ENCODE measurements at places on chromosomes 12 and 14.
A peak's percentile ranks its signal among the peaks of the same experiment; 100 is the strongest.

DNA sequence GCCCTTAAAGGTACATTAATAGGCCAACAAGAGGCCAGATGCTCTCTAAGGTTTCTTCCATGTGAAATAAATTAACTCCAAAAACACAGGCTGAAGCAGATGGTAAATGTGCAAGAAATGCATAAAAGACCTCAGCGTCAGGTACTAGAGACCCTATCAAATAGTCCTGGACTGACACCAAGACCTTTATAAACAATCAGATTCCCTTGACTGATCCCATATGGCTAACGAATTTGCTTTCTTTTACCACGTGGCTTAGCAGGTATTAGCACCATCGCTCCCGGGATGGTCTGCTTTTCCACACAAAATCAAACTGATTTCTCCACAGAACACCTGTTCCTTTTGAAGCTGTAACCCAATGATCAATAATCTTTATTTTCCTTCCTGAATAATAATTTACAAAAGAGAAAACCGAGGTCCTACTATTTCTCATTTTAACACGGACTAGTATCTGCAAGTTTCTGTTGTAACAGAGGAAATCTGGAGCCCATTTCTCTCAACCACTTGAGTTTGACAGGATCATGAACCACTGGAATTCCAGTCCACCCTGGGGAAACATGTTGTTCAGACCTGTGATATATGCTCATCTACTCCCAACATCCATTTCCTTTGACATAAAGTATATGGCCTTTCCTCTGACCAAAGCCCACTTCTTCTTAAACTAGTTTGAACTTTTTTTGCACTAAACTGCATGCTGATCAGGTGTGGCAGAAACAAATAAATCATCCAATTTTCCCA is 48.2 kb upstream of the DAAM1 start:
- DNase-seq: no peak

- DNase-seq: no peak
Observed at GRCh38 chr12:89033062-89033461, 319.2 kb downstream of the DUSP6 start.

- no peak for DNase-seq
Observed at GRCh38 chr12:67994046-67994445, 4.8 kb downstream of the IFNG-AS1 start.

DNA sequence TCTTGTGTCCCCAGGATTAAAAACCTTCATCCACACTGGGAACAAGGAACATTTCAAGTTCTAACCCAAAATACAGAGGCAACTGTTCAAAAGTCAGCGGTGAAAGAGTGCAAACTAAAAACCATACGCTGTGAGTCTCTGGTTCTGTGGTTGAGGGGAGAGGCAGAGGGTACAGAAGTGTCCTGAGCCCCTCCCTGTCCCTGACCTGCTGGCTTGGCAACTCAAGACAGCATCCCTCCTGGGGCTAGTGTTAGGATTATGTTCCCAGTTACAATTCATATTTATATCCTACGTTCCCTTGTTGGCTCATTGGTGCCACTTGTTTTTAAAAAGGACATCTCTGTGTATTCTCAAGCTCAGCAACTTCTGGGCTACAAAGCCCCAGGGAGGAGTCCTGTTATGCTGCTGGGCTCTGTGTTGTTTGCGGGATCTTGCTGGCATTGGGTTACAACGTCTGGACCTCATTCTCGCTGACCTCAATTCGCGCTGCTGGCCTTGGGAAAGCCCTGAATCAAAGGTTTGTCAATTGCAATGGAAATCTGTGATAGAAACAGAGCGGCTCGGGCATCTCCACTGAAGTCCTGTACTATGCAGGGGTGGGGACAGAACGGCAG is 420.8 kb downstream of the FUT8 start:
- no peak for DNase-seq

DNA sequence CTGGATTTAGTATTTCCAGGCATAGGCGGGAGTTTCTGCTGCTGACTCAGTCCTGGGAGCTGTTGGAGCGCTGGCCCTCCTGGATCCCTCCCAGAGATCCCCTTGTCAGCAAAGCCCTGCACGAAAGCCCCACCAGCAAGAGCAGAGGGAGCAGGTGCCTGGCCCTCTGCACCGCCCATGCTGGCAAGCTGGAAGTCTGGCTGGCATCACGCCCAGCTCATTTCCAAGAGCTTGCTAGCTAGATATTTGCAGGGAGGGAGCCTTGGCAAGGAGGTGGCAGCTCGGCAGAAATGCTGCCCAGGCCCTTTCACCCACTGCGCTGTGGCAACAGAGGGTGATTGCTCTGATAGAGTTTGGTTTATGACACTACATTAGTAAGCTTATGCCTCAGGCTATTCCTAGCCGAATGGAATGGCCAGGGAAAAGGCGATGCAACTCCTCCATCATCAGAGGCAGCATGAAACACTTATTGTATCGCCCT is 193.9 kb downstream of the EMP1 start:
- peak; percentile 15 for DNase-seq

DNA sequence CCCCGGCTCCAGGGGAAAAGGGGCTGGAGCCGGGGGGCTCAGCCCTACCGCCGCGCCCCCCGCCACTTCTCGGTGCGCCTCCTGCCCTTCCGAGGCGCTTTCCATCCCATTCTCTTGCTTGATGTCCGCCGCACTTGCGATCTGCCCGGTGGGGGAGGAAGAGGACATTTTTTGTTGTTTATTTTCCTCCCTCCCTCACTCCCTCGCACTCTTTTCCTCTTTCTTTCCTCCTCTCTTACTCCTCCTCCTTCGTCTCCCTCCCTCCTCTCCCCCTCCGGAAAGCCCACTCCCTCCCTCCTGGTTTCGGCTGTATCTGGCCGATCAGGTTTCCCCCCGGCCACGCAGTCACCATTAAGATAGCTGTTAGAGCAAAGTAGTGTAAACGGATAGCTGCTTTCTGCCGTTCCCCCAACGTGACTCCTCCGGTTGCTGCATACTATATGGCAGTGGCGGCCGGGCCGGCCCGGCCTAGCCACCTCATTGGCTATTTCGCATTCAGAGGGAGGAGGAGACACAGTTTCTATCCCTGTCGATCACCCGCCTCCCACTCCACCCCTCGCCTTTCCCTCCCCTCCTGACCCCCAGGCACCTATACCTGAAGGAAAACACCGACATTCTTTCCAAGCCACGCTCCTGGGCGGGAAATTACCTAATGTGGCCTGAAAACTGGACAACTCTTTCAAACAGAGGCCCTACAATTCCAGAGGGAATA is at the start of gene SIX4:
SIX4 (minus strand) TSS at position 445 of the 712 bp plus-strand sequence; CDS start at position 168, 277 bp downstream.
- DNase-seq: peak; percentile 92

- peak; percentile 31 for DNase-seq
Observed at GRCh38 chr14:91374287-91374878, 43.2 kb downstream of the CCDC88C start.

DNA sequence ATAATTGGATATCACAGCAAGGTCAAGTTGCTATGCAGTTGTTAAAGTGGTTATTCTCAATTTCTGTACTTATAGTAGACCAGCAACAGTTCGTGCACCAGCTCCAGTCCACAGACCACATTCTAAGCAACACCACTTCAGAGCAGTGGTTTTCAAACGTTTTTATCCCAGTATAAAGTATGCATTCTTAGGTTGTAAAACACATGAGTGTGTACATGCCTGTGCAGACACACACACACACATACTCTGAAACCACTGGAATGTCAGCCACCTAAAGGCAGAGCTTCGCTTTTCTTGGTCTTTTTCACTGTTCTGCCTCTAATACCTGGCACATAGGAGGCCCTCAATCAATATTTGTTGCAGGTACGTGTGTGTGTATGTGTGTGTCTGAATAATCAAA is 22.2 kb upstream of the C12orf71 start:
- DNase-seq: peak; percentile 57

GRCh38 chr12:94588346-94588745 is 62.0 kb downstream of the TMCC3 start:
- no peak for DNase-seq

DNA sequence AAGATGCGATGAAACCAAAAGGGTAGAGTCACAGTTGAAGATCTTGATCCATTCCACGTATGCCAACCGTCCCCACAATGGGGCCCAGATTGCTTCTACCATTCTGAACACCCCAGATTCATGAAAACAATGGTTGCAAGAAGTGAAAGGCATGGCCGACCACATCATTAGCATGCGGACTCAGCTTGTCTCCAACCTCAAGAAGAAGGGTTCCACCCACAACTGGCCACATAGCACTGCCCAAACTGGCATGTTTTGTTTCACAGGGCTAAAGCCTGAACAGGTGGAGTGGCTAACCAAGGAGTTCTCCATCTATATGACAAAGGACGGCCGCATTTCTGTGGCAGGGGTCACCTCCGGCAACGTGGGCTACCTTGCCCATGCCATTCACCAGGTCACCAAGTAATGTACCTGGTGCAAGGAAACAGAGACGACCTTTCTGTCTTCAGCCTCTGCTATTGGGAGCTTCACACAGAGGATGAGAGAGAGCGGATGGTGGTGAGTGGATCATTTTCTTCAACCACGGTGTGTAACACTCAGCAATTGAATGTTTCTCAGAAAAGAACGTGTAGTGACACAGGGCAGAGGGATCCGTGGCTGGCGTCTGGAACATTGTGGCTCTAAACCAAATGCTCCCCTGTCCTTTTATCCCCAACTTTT is 26.8 kb upstream of the CLEC2D start:
- no peak for DNase-seq

DNA sequence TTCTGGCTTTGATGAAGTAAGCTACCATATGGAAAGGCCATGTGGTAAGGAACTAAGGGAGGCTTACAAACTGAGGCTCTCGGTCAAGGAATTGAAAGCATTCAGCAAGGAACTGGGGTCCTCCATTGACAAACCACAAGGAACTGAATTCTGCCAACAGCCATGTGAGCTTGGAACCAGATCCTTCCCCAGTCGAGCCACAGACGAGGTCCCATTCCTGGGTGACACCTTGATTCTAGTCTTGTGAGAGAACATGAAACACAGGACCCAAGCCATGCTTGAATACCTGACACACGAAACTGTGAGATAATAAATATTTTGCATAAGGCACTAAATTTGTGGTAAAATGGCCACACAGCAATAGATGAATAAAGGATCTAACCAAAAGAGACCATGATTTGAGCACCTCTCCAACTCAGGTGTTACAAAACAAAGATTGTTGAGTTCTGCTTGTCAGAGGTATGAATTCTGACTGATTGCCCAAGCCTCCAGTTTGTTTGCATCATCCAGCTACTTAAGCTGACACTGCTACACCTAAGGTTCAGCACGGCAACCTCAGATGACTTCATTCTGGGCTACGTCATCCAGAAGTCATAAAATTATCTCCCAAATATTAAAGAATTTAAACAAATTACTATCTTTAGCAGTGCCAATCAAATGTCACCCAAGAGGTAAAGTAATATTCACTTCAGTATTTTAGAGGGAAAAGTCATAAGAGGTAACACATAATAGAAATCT is 59.4 kb downstream of the GARIN6 start:
- no peak for DNase-seq
